ENCODE measurements at places on chromosomes 11 and 22.
A peak's percentile ranks its signal among the peaks of the same experiment; 100 is the strongest.

DNA sequence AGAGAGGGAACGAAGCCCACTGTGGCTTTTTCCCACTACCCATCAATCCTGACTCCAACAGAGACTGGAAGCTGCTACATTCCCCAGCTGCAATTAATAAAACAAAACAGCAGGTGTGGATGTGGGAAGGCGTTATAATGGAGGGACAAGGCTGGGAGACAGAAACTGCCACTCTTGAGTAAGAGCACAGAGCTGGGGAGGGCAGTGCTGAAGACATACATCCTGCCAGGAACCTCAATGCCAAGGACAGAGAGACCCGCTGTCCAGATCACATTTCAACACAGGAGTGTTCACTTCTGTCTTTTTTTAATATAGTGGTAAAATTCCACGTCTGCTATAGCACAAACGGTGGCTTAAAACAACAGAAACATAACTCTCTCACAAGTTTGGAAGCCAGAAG is 94.5 kb downstream of the LARGE1 start:
- DNase-seq = no peak

GRCh38 chr11:32847511-32847910 is 17.8 kb downstream of the PRRG4 start:
- no peak for DNase-seq

DNA sequence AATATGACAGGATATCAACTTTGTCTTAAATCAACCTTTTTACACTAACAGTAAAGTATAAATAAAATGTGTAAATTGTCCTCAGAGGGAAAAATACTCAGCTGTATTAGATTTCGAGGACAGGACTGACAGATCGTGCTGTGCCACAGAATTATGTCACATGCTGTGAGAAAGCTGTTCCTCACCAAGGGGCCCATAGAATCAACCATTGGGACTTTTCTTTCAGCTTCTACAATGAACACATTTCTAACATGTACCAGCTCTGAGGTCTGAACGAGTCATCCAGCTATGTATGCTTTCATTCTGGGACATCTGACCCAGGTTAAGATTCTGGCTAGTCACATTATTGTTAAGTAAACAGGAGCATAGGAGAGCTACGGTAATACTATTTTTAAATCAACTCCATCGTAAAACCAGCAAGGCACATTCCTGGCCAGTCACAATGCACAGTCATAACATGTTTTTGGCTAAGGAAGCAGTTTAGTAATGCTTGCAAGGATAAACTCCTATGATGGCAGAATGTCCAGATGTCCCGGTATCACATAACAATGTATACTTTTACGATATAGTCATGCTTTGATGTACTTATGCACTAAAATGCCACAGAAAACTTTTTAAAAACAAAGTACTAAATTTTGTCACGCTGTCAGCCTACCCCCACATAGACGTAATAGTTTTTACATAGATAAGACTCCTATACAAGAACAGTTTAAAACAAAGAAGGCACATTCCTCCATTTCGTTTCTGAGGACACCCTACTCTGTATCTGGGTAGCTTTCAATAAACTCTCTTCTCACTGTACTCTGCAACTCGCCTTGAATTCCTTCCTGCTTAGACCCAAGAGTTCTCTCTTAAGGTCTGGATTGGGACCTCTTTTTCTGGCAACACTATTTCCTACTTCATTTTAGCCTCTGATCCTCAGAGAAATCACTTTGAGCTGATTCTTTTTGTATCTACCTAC is 27.4 kb downstream of the ZNF214 start:
- DNase-seq = no peak

DNA sequence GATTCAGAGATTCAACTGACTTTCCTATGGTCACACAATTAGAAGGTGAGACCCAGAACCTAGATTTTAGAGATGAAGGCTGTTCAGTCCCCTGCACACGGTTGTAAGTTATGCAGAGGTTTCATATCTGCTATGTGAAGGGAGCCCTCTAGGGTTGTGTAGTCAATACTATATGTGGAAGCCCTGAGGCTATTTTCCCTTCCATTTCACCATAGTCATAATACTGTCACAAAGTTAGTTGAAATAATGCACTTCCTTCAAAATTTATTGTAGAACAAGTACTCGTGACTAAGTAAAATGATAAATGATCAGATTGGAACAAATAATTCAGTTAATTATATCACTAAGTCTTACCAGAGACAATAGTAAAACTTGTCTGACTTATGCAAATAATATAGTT is 48.8 kb downstream of the ENDOD1 start:
- no peak for DNase-seq

- no peak for DNase-seq
These were observed 10.5 kb downstream of the PLAAT4 start for GRCh38 chr11:63547061-63547460.

DNA sequence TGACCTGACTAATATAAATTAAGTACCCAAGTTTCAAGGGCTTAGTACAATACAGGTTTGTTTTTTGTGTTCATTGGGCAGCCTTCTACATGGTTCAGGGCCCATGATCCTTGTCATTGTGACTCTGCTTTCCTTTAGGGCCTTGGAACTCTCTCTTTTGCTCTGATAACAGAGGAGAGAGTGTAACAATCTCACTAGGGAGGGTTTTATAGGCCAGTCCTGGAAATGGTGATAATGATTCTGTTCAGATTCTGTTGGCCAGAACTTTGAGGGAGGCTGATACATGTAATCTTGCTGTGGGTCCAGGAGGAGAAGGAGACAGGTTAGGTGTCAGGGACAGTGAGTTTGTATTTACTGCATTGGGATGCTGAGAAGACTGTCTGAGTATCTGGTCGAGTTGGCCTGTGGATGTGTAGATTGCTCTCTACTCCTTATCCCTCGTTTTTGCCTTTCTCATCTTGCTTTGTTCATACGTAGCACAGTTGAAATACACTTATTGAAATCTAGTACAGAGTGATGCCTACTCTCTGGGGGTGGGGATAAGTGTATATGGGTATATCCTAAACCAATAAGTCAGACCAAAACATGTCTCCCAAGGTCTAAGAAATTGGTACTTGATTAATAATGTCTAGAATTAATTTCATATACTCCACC is 37.5 kb upstream of the HEPHL1 start:
- no peak for DNase-seq

DNA sequence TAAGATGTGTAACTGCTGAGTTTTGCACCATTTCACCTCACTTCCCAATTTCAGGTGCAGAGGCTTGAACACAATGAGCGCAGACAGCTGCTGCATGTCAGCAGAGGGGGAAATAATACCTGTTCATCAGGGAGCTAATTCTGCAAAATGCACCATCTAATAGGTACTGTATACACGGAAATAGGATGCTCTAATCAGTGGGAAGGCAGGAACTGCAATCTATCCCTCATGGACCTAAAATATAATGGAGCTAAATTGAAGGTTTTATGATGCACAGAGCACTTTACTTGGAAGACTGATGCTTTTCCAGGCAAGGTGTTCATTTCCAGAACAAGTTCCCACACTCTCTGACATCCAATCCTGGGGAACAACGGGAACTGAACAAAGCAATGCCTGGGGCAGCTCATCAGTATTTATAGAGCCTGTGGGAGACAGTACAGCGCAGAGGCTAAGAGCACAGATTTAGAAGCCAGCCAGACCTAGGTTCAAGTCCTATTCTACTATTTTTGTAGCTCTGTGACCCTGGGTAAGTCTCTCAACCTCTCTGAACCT is 78.5 kb downstream of the TENM4 start:
- no peak for DNase-seq

- DNase-seq = no peak
These were observed 46.5 kb downstream of the PDE2A start for GRCh38 chr11:72627594-72628281.

DNA sequence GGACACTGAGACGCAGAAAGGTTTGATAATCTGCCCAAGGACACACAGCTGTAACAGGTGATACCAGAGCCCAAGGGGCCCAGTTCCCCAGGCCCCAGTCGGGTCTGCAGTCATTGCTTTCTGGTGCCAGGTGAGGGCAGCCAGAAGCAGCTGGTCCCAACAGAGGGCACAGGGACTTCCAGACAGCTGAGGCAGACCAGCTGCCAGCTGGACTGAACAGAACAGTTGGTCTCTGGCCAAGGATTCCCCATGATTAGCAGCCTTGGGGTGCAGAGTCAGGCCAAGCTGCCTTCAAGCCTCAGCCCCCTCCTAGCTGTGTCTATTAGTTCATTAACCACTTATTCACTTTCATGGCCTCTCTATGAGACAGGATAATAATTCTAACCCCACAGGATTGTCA is 105.6 kb downstream of the RRAS2 start:
- no peak for DNase-seq

- DNase-seq = no peak
These were observed 153.1 kb downstream of the TEAD1 start for GRCh38 chr11:12827369-12827768.

DNA sequence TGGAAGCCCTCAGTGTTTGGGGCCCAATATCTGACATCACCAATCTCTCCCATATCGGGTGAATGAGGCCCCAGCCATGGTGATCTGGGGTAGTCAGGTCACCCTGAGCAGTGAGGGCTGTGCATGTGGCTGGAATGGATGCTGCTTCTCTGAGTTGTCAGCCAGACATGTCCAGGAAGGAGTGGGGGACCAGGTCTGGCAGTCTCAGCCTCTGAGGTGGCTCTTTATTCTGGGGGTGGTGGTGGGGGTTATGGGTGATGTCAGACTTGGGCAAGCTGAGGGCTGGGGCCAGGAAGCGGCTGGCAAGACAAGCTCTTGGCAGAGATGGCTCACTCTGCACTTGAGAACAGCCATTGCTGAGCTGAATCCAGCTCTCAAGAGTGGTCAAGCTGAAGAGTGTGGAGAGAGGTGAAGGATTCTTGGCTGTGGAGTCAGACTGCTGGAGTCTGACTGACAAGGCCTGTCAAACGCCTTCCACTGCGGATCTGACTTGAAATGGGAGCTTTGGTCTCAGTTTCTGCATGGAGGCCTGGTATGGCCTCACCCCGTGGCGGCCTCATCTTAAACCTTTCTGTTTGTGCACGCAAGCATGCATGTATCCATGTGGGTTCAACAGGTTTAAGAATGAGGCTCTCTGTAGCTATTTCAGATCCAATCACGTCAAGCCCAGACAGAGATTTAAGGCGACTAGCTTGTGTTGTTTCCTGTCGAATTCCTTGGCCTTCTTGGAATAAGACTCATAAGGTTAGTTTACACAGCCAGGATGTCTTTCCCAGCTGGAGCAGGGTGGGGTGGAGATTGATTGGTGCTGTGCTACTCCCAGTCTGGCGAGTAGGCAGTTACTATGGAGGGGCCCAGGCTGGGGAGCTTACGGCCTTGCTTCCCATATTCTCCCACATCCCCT is 83.9 kb upstream of the TIMP3 start:
- DNase-seq = no peak

GRCh38 chr22:20319041-20319744 is 667 bp downstream of the DGCR6L start:
- DNase-seq = no peak

GRCh38 chr11:99630629-99631028 is 609.9 kb downstream of the CNTN5 start:
- no peak for DNase-seq

- DNase-seq = no peak
These were observed 458.8 kb downstream of the BUD13 start for GRCh38 chr11:116314006-116314405.

DNA sequence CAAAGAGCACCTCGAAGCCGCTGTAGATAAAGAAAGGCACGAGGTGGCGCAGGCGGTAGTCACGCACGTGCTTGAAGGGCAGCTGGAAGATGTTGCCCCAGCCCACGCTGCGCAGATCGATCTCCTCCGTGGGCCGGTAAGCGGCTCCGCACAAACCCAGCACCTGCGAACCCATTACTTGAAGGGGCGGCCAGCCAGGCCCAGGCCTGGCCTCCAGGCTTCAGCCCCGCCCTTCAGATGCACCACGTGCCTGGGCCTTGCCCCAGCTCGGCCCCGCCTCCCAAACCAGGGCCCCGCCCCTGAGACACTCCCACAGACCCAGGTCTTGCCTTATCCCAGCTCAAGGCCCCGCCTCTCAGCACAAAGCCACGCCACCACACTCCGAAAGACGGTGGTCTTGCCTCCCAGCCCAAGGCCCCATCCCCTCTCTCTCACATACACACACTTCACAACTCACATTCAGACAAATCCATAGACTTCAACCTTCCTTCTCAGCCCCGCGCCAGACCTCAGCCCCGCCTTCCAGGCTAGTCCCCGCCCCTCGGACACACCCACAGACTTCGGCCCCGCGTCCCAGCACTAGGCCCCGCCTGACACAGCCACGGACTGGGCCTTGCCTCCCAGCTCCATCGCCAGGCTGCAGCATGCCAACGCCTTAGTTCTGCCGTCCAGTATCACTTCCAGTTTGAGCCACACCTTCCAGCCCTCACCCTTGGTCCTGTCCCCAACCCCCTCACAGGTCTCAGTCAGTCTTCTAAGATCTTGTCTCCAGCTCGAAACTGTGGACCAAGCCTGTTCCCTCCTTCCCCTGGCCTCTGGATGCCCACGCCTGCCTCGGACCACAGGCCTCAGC is 7.0 kb downstream of the UNC93B1 start:
- DNase-seq = peak; percentile 12

Data from activated CD4-positive, alpha-beta T cell treated with anti-CD3 and anti-CD28 coated beads, Interleukin-2, Interleukin-4, amounts not matched to agents 100 ng/mL and 50 ng/mL, durations not matched to agents 16 hours and 8 hours (primary cell).